ENCODE measurements at places on chromosomes 1 and 21. TPM values are rescaled to one million over a fixed set of nuclear protein-coding genes. Genes with fewer than 3 reads are reported as not detected.

DNA sequence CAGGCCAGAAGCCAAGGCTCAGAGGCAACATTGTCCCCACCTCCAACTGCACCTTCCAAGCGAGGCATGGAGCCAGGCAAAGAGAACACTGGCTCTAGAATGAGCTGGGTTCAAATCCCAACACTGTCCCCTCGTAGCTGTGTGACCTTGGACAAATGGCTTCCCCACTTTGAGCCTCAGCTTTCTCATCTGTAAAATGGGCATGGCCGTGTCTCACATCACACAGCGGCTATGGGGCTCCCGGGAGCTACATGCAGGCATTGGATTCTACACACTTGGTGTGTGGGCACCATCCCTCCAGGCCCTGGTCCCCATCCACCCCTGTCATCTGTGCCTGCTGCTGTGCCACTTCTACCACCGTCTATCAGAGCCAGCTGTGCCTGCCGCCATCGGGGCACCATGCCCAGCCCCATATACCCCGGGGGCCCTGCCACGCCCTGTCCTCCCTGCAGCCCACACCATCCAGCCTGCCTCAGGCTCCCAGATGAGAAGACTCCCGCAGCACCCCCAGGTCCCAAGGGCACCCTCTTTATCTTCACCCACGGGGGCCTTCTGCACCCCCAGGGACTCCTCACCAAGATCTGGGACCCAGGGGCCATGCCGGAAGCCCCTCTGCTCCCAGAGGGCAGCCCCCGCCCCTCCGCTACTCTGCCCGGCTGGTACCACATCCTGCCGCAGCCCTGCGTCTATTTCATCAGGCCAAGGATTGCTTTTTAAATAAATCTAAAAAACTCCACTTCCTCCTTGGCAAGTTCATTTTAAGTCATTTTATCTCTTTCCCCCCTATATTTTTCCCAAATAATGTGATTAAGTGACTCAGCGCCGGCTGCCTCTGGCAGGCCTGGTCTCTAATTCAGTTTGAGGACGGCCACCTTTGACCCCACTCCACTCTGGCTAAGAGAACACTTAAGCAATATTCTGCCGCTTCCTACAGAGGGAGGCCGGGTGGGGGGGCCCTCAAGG lies 107.8 kb upstream of the TARDBP start:
- no peak overlapping the region for H3K27ac ChIP-seq
- no peaks in the 10 kb centered on the region for H3K27me3 ChIP-seq
- H3K4me1 ChIP-seq, result peaks cover 8% of the 10 kb centered on the region

DNA sequence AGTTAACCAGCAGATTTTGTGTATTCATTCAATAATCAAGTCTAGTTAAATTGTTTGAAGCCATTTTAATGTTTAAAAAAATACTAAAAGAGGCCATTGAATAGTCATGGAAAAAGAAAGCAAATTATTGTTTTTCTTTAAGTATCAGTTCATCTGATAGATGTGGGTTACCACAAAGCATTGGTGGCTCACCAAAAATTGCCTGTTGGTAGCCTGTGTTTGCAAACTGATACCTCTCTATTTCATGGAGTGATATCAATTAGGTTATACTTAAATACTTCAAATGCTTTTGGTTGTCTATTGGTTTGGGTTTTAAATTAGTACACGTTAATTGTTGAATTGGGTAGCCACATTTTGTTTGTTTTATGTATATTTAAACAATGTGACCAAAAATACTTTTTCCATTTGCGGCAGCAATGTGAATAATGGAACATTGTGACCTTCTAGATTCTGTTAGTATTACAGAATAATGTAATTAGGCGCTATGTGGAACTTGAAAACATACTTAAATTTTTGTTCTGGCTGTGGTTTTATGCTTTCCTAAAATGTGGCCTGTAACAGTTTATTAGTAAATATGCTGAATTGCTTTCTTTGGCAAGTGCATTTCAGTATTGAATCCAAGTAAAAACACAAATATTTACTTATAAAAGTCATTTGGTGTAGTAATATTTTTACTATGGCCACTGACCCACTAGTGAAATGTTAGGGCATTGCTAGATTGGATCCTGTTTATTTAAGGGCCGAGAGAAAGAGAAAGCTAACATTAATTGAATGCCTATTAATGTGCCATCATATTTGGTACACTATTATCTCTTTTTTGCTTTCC lies 37.1 kb upstream of the NBL1 start:
- peaks cover 25% of the 10 kb centered on the region for H3K4me1 ChIP-seq
- H3K27ac ChIP-seq, result 0 out of 2 replicates have a peak overlapping the region, but pooled peaks have one; percentile 1
- no peaks in the 10 kb centered on the region for H3K27me3 ChIP-seq
- no peaks in the 10 kb centered on the region for H3K36me3 ChIP-seq
- no peak overlapping the region for H3K4me3 ChIP-seq

- H3K36me3 ChIP-seq, result no peaks in the 10 kb centered on the region
- H3K4me3 ChIP-seq, result no peak overlapping the region
- H3K27me3 ChIP-seq, result no peaks in the 10 kb centered on the region
Measured at GRCh38 chr1:115679141-115679611, 37.4 kb downstream of the VANGL1 start.

DNA sequence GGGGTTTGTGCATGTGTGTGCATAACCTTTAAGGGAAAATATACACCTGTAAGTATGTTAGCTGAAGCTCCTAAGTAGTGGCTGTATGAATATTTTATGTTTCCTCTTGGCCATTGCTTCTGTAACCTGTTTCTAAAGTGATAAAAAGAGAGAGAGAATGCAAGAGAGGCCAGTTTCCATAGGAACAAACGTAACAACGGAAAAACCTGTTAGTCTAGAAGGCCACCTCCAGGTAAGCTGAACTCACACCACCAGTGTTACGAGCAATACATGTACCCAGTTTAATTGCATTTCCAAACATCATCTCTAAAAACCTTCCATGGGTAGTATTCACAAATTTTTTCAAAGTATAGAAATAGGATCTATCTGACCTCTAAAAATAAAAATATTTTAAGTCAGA lies 63.1 kb downstream of the PLPPR4 start:
- H3K27ac ChIP-seq, result no peak overlapping the region
- no peaks in the 10 kb centered on the region for H3K36me3 ChIP-seq
- no peaks in the 10 kb centered on the region for H3K27me3 ChIP-seq

DNA sequence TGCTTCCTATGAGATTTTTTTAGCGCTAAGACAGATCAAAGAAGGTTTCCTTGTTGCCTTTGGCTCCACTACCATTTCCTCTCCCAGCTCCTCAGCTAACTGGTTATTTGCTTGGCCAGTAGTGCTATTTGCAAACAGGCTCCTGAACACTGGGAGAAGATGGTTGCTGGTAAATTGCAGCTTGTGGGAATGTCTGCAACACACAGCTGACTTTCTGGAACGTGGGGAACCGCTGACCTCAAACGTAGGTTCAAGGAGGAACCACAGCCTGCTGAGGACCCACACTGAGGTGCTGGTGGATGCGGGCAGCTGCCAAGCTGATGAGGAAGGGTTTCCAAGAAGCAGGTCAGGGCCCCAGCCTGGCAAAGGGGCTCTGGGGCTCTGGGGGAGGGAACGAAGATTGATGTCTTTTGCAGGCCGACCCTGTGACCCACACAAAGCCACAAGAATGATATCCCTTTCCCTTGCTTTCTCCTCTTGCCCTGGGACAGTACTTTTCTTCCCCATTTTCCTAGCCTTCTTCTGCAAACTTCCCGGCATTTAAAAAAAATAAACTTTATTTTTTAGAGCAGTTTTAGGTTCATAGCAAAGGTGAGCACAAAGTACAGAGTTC lies 24.8 kb downstream of the GNG4 start:
- no peaks in the 10 kb centered on the region for H3K36me3 ChIP-seq
- peaks cover 15% of the 10 kb centered on the region for H3K27me3 ChIP-seq
- no peaks in the 10 kb centered on the region for H3K4me1 ChIP-seq
- DNase-seq, result no peak
- no peak overlapping the region for H3K27ac ChIP-seq

- H3K36me3 ChIP-seq, result no peaks in the 10 kb centered on the region
- H3K27ac ChIP-seq, result no peak overlapping the region
- no peak for DNase-seq
- peaks cover 17% of the 10 kb centered on the region for H3K4me1 ChIP-seq
- no peaks in the 10 kb centered on the region for H3K27me3 ChIP-seq
Measured at GRCh38 chr1:8651962-8652361, 165.5 kb downstream of the RERE start.

DNA sequence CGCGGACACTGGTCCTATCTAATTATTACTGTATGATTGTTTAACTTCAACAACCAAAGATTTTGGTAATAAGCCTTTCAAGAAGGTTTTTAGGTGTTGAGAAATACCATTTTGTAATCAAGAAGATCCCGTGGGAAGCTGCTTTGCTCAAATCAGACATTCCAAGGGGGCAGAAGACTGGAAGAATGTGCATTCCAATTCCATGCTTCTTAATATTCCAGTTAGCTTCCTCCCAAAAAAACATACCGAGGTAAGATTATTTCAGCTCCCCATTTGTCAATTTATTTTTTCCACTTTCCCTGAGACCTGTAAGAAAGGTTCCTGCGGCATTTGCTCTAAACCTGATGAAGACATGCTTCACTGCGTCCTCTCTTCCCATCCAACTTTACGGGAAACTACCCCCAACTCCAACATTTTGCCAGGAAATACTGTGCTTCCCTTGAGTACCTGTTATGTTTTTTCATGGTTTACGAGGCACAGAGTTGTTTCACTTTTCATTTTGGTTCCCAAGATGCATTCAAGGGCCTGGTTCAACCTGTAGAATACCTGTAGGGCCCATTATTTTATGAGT lies 4.1 kb downstream of the CNN3 start:
- peaks cover 62% of the 10 kb centered on the region for H3K4me1 ChIP-seq
- peak overlapping the region; percentile 82 for H3K27ac ChIP-seq
- peak; percentile 76 for DNase-seq
- no peaks in the 10 kb centered on the region for H3K36me3 ChIP-seq

DNA sequence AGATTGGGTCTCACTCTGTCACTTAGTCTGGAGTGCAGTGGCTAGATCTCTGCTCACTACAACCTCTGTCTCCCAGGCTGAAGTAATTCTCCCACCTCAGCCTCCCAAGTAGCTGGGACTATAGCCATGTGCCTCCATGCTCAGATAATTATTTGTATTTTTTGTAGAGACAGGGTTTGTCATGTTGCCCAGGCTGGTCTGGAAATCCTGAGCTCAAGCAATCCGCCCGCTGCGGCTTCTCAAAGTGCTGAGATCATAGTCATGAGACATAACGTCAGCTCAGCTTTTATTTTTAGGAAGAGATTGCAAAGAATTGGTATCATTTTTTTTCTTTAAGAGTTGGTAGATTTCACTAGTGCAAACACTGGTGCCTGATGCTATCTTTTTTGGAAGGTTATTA lies 244.9 kb downstream of the DSCAM start:
- H3K36me3 ChIP-seq, result no peaks in the 10 kb centered on the region
- DNase-seq, result no peak
- no peaks in the 10 kb centered on the region for H3K27me3 ChIP-seq
- H3K27ac ChIP-seq, result no peak overlapping the region
- H3K4me1 ChIP-seq, result no peaks in the 10 kb centered on the region
- H3K4me3 ChIP-seq, result no peak overlapping the region

HOOK1 gene
- total RNA-seq, result not detected

- peak overlapping the region; percentile 97 for H3K4me3 ChIP-seq
- H3K27ac ChIP-seq, result peak overlapping the region; percentile 99
Measured at GRCh38 chr1:108747898-108748297, 1.4 kb downstream of the STXBP3 start.

GRCh38 chr21:45969921-45970673 lies 11.5 kb upstream of the COL6A1 start:
- no peaks in the 10 kb centered on the region for H3K27me3 ChIP-seq
- H3K4me1 ChIP-seq, result peaks cover 37% of the 10 kb centered on the region
- no peak overlapping the region for H3K4me3 ChIP-seq
- no peak overlapping the region for H3K27ac ChIP-seq
- H3K36me3 ChIP-seq, result no peaks in the 10 kb centered on the region

DNA sequence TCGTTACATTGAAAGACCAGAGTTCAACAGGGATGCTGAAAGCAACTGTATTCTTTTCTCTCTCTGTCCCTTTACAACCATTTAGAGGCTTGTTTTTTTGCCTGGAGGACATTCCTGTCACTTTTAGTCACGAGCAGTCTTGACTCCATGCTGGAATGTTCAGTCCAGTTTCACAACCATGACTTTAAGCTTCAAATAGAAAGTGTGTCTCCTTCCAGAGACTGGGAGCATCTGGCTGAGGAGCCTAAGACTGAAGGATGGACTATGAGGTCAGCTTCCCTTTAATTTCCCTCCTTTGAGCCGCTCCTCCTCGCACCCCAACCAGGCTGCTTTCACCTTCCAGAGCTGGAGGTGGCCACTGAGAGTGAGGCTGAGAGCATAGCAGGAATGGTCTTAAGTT lies 10.5 kb upstream of the RYR2 start:
- no peak overlapping the region for H3K27ac ChIP-seq
- no peak overlapping the region for H3K4me3 ChIP-seq
- H3K4me1 ChIP-seq, result no peaks in the 10 kb centered on the region
- no peaks in the 10 kb centered on the region for H3K36me3 ChIP-seq
- H3K27me3 ChIP-seq, result no peaks in the 10 kb centered on the region

CEP104 gene
- 14.8 TPM for total RNA-seq

DNA sequence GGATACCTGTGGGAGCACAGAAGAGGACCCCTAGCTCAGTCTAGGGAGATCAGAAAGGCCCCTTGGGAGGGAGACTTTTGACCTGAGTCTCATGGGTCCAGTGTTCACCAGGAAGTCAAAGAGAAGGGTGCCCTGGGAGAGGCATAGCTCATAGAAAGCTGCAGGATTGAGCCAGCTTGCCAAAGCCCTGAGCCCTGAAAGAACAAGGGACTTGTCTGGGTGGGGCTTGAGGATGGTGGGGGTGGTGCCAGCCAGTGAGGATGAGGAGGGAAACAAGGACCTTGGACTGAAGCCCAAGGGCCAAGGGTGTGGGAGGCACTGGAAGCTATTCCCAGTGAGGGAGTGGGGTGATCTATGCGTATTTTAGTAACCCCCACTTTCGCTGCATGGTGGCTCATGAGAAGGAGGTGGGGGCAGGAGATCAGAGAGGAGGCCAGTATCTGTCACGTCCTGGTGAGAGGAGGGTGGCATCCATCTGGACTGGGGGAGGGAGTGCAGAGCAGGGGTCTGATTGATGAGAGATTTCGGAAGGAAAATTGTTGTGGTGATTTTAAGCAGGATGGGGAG lies 28.4 kb downstream of the DMBX1 start:
- H3K27me3 ChIP-seq, result no peaks in the 10 kb centered on the region
- H3K27ac ChIP-seq, result no peak overlapping the region
- DNase-seq, result no peak
- peaks cover 33% of the 10 kb centered on the region for H3K4me1 ChIP-seq
- no peak overlapping the region for H3K4me3 ChIP-seq

LCE2A gene
- 9.9 TPM for total RNA-seq

Data from GM23248 (cell line).